Femur (tissue), 1 donor: ENCODE measurements at places on chromosomes 12 and 14.

DNA sequence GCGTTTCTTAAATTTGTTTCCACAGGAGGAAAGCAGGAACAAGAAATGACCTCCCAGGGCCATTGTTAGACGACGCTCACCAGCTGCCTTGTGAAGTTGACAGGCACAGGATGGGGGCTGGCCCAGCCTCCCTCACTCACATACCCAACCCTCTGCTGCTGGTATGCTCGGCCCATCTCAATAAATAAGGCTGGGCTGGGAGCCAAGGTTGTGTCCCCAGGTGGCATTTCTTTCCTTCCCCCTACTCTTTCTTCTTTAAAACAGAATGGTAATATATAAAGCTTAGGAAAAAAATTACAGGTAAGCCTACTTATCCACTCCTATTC, 93.0 kb downstream of the ACTN1 start:
- no peak for DNase-seq

DNA sequence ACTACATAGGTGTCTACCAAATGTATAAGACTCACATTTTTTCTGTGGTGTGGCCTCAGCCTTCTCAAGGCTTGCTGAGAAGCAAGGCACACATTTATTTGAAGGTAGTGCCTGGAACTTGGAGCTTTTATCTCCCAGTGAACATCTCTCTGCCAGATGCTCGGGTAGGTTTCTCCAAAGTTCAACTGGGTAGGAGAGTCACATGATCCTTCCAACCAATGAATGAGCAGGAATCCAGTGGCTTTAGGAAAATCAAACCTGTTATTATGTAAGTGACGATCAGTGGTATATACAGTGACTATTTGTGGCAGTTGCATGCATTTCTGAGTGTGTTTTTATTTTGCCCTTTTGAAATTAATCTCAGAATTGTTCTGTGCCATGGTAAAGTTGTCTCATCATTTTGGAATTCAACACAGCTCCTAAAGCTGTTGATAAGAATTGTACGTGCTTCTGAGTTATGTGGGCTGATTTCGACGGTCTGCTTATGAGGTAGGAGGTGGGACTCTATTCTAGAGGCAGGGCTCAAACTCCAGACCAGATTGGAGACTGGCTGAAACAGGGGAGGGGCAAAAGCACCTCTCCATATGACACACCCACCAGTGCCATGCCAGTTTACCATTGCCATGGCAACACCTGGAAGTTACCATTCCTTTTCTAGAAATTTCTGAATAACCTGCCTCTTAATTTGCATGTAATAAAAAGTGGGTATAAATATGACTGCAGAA, 57.6 kb downstream of the EID3 start:
- no peak for DNase-seq

- DNase-seq, result no peak
Observed at GRCh38 chr14:42200957-42201356, 594.3 kb downstream of the LRFN5 start.

GRCh38 chr14:31232081-31232480, 24.5 kb upstream of the HECTD1 start:
- no peak for DNase-seq

DNA sequence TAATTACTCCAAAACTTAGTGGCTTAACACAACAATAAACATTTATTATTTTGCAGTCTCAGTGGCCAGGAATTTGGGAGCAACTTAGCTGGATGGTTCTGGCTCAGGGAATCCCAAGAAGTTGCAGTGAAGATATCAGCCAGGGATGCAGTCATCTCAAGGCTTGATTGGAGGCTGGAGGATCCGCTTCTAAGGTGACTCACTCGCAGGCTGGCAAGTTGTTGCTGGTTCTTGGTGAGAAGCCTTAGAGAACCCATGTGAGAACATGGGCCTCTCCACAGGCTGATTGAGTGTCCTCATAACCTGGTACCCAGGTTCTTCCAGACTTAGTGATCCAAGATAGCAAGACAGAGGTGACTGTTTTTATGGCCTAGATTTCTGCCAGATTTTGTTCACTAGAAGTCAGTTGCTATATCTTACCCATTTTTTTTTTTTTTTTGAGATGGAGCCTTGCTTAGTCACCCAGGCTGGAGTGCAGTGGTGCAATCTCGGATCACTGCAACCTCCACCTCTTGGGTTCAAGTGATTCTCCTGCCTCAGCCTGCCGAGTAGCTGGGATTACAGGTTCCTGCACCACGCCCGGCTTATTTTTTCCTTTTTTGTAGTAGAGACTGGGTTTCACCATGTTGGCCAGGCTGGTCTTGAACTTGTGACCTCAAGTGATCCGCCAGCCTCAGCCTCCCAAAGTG, 32.5 kb downstream of the BRMS1L start:
- DNase-seq, result no peak

DNA sequence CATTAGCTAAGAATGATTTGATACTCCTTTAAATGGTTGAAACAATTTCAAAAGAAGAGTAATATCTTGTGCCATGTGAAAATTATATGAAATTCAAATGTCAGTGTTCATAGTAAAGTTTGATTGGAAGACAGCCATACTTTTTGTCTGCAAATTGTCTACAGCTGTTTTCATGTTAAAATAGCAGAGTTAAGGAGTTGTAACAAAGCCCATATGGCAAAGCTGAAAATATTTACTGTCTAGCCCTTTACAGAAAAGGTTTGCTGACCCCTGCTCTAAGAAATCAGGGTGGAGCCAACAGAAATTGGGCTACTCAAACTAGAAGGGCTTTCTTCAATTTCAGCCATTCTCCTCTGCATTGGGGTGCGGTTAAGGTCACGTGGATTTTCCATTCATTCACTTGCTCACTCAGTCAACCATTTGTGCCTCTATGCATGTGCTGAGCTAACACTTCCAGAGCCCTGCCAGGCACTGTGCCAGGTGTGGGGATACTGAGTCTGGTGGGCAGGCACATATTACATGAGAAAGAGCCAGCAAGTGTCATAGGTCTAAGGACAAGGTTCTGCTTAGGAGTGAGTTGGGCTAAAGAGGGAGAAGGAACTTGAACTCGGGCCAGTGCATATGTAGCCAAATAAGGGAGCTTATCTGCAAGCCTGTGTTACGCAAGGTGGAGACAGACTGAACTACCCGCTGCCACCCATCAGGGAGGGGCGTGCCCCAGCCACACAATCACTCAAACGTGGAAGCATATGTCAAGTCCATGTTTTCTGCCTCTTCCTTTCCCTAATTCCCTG, 139.8 kb upstream of the NOS1 start:
- DNase-seq, result peak; percentile 22

DNA sequence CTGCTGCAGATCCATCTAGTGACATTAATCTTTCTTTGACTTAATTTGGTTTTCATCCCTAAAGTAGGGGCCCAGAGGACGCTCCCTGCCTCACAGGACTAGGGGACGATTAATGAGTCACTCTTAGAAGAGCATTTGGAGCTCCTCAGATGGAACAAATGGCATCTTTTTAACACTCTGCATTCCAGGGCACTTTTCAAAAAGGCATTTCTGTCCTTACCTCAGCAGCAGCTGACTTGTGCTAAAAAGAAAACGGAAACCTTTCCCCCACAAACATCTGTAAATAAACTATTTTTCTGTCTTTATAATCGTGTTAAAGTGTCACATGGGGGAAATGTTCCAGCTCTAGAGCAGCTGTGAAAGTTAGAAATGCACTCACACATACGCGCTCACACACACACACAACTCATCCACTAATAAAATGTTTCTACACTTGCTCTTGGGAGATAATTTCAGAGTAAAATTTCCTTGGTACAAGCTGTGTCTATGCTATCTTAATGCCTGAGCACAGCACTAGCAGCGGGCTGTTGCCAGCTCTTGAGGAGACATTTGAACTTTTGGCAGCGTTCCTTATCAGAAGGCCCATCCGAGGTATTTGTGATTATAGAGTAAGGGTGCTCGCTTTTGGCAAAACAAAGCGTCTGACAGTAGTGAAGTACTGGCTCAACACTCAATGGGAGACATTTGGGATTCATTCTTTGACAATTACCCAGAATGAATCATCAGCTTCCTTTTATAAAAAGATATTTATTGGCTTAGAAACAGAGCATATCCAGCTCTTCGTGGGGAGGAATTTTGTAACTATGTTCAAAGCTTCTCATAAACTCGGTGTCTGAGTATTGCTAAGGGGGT, 141.3 kb downstream of the PLXNC1 start:
- peak; percentile 37 for DNase-seq
